ENCODE measurements at places on chromosomes 12 and 14.

- no peak for DNase-seq
These were observed 389.3 kb upstream of the USP15 start for GRCh38 chr12:61870658-61871484.

DNA sequence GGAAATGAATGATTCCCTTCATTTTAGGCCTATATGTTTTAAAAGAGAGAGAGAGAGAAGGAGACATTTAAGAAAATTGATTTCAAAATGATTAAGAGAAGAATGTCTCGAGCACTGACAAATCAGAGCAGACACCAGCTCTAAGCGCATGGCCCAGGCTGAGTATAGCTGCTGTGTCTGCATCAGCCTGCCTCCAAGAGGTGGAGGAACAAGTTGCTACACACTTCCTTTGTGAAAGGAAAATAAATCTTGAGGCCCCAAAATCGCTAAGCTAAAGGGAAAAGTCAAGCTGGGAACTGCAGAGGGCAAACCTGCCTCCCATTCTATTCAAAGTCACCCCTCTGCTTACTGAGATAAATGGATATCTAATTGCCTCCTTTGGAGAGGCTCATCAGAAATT is 728.7 kb upstream of the TMEM132C start:
- no peak for DNase-seq

- no peak for DNase-seq
These were observed 83.3 kb downstream of the CCER1 start for GRCh38 chr12:90871726-90872096.

DNA sequence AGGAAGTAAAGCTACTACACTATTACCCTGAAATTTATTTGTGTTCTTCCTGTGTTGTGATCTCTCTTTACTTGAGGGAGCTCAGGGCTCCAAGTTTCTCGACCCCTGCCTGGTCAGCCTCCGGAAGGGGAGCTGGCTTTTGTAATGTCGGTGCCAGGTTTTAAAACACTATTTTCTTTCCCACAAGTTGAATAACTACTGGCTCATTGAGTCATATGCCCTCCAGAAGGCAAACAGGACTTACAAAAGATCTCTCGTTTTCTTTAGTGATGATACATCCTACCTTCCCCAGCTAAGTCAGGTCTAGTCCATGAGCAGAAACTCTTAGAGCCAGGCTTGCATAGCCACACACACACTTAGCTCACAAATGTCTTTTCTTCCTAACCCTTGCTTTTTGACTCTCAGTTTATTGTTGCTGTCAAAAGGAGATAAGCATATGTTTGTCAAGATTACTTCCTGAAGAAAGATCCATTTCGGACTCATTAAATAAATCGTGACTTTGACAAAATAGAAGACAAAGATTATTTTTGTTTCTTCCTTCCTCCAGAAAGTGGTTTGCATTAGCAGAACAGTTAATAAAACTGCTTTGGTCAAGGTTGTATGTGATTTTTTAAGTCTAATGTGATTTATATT is 209.8 kb upstream of the FLRT2 start:
- DNase-seq: no peak

- no peak for DNase-seq
These were observed 87.5 kb downstream of the PLXNC1 start for GRCh38 chr12:94235848-94236247.

- no peak for DNase-seq
These were observed 45.1 kb downstream of the TRAF3 start for GRCh38 chr14:102822311-102822863.

DNA sequence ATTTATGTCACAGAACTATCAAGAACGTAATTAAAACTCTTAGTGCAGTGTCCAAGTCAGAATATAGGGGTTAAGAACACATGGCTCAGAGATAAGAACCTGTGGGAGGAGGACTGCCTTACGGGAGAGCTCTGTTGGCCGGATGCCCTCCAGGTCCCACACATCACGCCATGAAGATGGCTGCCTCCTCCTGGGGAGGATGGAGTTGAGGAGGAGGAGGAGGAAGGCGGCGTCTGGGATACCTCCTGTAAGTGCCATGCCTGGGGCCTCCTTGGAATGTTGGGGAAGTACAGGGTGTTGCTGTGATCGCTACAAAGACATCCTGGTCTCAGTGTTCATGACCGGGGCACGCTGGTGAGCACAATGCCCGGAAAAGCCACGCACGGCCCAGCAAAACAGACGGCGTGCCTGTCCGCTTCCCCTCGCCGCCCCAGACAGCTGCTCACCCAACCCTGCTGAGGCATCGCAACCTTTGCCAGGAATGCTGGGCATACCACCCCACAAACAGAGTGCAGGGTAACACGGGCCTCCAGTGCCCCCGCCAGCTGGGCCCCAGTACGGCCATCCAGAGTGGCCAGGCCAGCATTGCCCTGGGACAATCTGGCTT is 28.7 kb upstream of the CD9 start:
- DNase-seq: no peak

DNA sequence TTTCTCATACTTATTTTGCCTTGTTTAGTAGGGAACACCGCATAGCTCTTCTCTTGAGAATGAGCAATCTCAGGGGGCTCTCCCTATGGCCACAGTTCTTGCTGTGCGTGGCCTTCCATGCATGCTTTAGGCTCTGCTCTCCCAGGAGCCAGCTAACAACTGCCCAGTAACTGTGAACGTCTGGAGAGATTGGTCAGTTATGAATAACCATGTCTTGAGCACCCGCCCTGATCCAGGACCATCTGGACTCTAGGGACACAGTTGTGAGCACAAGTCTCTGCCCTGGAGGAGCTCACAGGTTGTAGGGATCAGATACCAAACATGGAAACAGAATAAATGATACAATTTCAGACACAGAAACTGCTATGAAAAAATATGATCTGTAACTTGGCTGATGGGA is 12.1 kb downstream of the PSMC1 start:
- DNase-seq: no peak

DNA sequence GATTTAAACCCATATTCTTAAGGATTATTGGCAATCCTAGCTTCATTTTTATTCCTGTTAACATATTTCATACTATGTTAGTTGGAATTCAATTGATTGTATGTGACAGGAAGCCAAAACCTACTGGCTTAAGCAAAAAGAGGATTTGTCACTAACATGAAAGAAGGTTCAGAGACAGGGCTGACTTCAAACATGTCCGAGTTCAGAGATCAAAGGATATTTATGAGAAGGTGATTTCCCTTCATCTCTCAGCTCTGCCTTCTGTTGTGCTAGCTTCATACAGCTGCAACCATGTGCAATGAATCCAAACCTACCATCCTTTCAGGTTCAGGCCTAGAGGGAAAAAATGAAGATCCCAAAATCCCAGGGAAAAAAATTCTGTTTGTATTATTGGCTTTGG is 349.7 kb downstream of the ATP23 start:
- no peak for DNase-seq

GRCh38 chr14:100891051-100891450 is 12.5 kb downstream of the RTL1 start:
- no peak for DNase-seq

- DNase-seq: no peak
These were observed 77.9 kb downstream of the PTGER2 start for GRCh38 chr14:52391881-52392615.

DNA sequence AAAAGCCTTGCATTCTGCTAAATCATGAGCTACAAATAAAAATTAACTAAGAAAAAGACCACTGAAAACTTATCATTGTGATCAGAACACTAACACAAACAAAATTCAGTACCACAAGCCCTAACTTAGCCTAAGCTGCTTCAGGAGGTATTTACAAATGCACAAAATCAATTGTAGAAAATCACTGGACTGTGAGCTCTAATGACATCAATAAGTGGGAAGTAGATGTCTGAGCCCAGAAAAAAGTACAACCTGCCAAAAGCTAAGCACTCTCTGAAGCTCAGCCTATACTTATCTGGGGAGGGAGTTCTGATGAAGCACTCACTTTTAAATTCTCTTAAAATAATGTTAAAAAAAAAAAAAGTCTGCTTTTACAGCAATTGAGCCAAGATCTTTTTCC is 92.9 kb downstream of the SLCO1B1 start:
- no peak for DNase-seq

DNA sequence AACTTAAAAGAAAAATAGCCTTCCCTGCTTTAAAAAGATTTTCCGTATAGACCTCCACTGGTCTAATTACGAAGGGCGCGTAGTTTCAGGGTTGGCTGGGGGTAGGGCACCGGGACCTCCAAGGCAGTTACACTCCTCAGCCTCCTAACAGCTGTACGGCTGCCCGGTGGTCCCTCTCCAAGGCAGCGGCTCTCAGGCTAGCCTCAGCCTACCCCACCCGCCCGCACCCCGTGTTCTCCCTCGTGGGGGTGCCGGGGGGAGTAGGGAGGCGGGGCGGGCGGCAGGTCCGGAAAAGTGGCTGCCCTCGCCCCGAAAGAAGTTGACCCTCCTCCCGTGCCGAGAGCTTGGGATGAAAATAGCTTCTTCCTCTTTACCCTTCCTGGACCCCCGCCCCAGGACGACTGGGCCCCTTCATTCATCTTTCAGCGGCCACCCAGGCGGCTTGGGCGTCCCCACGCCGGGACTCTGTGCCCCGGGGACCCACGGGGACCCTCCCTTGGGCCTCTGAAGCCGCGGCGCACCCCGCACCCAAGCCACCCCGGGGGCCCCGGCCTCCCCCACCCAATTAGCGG is 991 bp upstream of the RCOR1 start:
- DNase-seq: no peak

- DNase-seq: no peak
These were observed 1783.6 kb upstream of the FLRT2 start for GRCh38 chr14:83746336-83746735.

- DNase-seq: no peak
These were observed 19.2 kb downstream of the TAS2R7 start for GRCh38 chr12:10783252-10783651.

DNA sequence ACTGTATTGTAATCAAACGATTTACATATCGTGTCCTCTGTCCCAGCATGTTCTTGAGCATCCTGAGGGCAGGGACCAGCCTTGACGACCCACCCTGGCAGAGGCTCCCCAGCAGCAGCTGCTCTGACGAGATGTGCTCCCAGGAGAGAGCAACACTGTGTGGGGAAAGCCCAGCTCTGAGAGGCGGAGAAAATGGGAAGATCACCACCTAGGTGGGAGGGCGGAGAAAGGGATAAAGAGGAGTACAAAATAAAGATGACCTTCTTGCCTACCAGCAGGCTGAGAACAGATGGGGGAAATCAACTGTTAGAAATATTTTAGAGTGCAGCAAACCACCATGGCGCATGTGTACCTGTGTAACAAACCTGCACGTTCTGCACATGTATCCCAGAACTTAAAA is 71.5 kb upstream of the CAPRIN2 start:
- DNase-seq: no peak

GRCh38 chr12:116236148-116236731 is 41.3 kb downstream of the MED13L start:
- no peak for DNase-seq

DNA sequence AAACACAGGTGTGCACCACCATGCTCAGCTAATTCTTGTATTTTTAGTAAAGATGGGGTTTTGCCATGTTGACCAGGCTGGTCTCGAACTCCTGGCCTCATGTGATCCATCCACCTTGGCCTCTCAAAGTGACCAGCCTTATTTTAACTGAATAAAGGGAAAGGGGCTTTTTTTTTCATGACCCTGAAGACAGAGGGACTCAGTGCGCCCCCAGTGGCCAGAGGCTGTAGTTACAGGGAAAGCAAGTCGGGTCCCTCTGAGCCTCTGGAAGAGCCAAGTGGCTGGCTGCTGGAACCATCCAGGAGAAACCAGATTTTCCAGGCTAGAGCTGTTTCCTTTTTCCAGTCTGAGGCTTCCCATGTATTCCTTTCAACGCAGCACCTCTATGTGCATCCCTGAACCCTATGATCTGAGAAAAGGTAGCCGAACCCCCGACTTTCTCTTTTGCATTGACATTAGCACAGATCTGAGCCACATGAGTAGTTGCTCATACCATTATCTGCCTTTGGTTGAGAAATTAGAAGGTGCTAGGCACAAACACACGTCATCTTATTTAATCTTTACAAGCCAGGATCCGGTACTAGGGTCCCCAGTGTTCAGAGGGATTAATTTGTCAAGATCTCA is 342.7 kb downstream of the CACNA1C start:
- DNase-seq: peak; percentile 2

DNA sequence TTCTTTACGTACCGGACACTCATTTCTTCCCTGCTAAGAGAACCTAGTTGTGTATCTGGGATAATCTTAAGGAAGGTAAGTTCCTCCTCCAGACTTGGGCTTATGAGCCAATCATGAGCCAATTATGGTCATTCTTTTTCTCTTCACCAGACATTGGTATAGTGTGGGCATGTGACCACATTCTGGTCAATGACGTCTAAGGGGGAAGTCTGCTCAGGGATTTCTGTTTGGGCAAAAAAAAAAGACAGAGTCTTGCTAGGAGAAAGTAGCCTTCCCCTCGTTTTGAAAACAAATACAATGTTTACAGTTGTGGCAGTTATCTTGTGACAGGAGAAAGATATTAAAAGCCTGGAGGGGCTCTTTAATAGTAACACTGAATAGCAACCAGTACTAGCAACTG is 20.1 kb upstream of the PLXNC1 start:
- no peak for DNase-seq

GRCh38 chr14:102493096-102493495 is 16.5 kb downstream of the ANKRD9 start:
- DNase-seq: no peak

DNA sequence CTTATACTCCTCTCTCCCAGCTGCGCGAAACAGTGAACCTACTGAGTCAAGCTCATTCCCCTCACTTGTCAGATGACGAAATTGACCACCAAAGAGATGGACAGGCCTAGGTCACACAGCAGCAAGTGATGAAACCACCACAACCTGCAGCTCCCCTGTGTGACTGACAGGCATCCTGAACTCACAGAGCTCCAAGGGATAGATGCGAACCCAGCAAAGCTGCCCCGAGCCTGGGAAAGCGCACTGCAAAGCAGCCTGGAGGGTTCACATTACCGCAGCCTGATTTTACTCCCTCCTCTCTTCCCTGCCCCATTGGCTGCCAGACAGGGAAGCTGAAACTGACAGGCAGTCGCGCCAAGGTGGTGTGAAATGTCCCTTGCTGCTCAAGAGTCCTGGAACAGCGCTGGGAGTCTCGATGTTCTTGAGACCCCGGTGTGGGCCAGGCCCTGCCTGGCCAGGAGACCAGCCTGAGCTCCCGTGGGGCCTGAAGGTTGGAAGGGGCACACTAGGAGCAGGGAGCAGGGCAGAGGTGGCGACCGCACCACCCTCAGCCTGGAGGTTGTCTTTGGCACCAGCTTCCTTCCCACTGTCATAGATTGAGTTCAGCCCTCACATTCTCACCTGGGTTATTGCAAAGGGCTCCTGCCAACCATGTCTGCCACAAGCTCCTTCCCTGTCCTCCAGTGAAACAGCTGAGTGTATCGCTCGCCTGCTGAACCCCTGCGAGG is 36.3 kb downstream of the SNRNP35 start:
- DNase-seq: no peak

DNA sequence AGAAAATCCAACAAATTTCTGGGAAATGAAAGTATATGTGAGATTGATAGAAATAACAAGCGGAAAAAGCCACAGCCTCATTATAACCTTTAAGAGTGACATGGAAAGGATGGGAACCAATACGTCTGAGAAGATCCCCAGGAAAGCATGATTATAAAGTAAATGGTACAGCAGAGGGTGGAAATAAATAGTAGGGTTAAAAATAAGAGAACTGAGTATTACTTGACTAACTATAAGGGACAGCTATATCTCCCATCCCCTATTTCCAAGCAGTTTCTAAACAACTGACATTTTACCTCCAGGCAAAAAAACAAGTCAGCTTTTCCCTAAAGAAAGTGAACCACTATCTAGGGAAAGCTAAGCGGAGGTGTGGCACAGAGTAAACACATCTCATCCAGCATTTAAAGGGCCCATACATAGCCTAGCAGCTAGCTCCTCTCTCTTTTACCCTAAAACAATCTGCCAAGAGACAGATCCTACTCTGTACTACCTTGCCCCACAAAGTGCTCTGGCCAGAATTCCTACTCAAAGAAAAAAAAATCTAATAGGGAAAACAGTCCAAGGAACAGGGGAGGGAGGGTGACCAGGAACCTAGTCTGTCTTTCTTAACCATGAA is 11.2 kb downstream of the OSBPL8 start:
- no peak for DNase-seq

All from NCI-H1048 (cell line).